ENCODE measurements at places on chromosomes 4 and X.

GRCh38 chrX:42398967-42399631, 378.9 kb downstream of the PPP1R2C start:
- peak; percentile 8 for DNase-seq

DNA sequence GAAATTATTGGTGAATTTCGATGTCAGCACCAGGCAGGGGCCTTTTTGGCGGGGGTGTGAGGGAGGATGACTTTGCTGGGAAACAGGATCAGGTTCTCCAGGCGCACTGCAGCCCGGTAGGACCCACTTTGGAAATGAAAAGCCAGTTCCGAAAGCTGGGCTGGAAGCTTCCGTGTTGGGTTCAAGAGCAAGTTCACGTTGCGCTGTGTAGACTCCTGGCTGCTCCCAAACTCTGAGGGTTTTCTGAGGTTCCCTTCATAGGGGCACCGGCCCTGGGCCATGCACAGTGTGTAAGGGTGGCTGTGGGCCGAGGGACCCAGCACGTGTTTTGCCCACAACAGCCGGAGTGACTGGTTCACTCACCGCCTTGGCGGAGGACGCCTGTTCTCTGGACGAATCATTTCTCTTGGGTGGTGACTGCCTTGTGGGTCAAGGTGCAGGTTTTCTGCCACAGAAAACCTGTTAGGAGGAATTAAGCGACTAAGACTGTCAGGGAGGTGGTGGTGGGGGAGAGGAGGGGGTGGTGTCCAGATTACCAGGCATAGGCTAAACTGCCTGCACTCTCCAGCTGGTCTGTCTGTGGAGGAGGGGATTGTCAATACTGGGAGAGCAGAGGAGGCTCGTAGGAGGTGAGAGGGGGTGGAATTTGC, 8.0 kb downstream of the SHOX start:
- DNase-seq, result no peak

DNA sequence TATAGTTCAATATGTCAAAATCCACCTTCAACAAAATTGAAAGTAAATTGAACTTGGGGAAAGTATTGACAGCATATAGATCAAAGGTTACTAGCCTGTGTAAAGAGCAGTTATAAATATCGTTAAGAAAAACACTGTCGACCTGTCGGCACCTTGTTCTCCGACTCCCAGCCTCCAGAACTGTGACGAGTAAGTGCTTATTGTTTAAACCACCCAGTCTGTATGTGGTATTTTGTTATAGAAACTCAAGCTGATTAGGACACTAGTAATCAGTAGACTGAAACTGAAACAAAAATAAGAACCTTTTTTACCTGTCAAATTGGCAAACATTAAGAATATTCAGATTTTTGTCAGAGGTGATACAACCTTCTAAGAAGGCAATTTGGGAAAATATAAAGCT, 17.0 kb downstream of the HTT start:
- no peak for DNase-seq

DNA sequence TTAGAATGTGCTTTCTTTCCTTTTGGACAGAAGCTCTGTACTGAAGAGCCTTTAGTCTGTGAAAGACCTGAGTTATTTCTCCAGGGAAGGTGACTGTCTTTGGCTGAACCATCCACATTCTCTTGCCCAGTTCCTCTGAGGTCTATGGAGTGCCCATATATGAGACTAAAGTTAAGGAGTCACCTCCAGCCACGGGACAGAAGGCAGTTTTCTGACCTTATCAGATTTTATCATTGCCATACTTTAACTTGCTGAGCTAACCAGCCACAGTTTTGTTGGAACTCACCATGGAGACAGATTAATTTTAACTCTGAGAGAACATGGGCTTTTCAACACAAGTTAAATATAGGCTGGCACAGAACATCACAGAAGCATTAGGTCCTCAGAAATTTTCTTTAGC, 26.3 kb downstream of the IL1RAPL1 start:
- DNase-seq, result no peak

- DNase-seq, result no peak
Observed at GRCh38 chr4:20617678-20618396, 82.4 kb upstream of the PACRGL start.

DNA sequence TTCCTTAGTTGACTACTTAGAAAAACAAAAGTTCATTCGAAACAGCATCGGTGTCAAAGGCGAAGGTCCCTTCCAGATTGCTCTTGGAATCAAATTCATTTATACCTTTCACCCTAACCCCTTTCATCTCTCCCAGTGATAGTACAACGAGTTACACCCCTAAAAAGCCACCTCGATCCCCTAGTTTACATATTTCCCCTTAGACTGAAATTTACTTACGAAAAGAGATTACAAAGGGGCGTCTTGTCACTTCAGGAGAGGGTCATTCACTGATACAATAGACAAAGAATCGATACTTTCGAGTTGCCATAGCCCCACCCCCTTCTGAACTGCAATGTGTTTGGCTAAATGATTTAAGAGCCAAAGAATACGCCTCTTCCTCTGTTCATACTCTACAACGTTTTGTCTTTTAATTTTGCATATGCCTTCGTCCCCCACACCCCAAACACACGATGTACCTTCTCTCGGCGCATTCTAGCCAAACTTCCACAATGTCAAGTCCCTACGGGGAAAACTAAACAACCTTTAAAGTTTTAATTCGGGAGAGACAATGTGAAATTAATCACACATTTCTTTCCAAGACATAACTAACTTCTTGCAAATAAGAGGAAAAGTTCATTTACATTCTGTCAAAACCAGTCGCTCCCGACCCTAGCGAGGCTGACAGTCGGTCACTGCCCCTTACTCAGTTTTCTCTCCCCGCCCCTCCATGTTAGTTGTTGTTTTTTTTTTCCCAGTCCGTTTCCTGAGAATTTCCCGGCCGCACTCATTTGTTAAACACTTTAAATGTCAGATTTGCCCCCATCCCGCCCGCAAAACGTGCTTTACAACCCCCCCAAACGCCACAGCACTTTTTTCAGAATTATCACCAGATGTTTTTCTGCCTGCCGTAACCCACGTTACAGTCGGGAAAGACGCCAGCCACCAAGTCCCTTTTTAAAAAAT, 88.6 kb downstream of the HPRT1 start:
- DNase-seq, result no peak

GRCh38 chr4:87410679-87411078, 11.7 kb upstream of the NUDT9 start:
- peak; percentile 71 for DNase-seq

DNA sequence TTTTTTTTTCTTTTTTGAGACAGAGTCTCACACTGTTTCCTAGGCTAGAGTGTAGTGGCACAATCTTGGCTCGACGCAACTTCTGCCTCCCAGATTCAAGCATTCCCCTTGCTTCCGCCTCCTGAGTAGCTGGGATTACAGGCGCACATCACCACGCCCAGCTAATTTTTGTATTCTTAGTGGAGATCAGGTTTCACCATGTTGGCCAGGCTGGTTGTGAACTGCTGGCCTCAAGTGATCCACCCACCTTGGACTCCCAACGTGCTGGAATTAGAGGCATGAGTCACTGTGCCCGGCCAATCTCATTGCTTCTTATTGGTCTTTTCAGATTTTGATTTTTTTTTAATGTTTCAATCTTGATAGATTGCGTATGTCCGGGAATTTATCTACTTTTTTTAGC, 124.4 kb downstream of the NBDY start:
- DNase-seq, result no peak

- DNase-seq, result no peak
Observed at GRCh38 chr4:187270154-187270553, 546.5 kb upstream of the FAT1 start.

DNA sequence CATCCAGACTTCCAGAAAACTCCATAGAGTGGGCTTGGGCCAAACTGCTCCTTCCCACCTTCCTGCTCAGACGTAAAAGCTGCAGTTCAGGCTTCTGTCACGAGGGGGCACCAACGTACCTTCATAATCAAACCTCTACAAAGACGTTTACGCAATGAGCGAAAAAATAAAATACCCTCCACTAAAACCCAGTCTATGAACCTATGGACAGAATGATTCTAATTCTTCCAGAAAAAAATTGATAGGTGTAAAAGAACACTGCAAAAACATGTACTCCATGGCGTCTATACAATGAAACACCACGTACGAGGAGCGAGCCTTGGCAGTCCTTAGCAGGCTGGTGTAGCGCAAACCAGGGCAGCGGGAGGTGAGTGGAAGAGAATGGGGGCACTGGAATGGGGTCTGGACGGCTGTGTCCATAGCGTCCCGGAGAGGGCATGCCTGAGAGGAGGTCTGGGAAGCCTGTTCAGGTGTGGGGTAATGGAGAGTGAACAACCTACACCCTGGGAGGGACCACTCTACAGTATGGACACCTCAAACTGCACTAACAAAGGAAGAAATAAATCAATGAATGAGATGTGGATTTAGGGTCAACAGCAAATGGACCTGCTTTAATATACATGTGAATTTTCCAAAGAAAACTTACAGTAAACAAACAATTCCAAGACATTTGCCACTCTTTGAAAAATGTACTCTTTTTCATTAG, 14.4 kb upstream of the RAB40A start:
- DNase-seq, result peak; percentile 63

DNA sequence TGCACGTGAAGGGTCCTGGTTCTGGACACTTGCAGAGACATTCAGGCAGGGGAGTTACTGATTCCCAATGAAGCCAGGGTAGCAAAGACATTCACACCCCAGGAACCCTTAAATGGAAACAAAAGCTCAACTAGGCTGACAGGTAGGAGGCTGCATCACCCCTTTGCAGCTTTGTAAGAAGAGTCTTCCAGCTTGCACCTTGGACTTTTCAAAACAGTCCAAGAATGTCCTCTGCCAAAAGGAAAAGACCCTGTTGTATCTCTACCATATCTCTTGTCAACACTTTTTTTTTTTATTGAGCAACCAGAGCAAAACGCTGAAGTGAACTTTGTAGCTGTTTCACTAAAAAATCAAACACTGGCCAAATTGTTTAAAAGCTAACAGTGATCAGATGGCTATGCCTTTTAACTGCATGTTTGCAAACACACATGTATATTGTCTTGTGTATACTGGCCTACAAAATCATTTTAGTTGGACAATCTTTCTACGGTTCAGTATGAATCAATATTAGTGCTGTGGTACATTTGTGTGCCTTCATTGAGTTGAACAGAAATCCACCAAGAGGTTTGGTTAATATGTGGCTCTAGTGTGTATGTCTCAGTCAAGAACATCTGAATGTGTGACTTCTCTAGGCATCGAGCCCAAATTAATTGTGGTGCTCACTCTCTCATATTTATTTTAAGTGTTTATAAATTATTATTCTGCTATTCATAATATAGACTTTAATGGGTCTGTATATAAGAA, 18.5 kb upstream of the WWC2 start:
- no peak for DNase-seq

Data from amniotic epithelial cell (primary cell).